ENCODE measurements at places on chromosomes 4 and X.

GRCh38 chr4:113764720-113765264 is 3.3 kb upstream of the CAMK2D start:
- DNase-seq = no peak

- DNase-seq = no peak
Measured at GRCh38 chr4:142367418-142368180, 478.5 kb downstream of the INPP4B start.

- DNase-seq = no peak
Measured at GRCh38 chr4:13906727-13907126, 279.2 kb upstream of the BOD1L1 start.

DNA sequence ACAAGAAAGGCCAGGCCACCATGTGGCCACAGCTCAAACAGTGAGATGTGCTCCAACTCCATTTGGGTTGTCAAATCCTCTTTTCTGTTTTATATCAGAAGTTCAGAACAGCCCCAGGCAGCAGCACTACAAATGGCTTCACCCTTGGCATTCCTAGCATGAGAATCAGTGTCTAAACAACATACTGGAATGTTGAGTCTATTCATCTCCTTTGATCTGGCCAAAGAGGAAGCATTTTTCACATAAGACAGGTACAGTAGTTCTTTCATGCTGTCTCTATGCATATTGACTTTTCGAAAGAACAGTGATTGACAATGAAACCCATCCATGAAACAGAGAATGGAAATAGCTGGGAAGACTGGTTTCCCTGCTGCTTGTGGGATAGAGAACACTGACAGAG is 289.5 kb downstream of the USP46 start:
- no peak for DNase-seq

DNA sequence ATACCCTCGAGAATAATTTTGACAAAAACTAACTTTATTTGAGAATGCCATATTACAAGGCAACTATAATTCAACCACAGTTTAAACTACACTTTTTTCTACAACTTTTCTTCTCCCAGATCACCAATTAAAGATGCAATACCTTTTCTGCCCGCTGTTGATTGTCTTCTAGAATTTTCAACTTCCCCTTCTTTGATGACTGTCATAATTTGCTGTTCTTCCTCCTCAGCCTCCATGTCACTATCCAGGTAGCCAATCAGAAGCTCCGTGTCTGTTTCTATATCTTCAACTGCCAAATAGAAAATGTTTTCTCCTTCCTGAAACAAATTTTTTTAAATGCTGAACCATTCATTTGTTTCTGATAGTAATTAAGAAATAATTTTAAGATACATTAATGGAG is 101.5 kb downstream of the PRDM5 start:
- no peak for DNase-seq

GRCh38 chr4:98446499-98447375 is 185.6 kb downstream of the RAP1GDS1 start:
- DNase-seq = no peak

DNA sequence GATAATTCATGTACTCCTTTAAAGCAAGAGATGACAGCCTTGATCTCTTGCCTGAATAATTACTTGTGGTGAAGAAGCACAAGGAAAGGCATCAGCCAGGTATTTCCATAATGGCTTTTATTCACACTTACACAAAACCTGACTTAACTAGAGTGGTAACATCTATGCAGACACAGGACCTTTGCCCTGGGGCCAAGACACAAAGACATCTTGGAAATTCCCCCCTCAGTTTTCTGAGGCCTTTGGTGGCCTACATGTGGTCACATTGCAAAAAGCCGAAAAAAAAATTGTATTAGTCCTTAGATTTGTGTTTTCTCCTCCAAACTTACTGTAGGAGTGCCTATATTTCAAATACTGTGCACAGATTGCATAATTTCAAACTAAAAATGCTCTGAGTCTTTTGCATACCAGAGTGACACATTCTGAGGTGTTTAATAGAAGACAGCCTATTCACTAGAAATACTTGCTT is 172.4 kb downstream of the PDGFC start:
- DNase-seq = no peak

GRCh38 chr4:104475652-104476051 is 19.0 kb downstream of the CXXC4 start:
- DNase-seq = no peak

- DNase-seq = peak; percentile 96
Measured at GRCh38 chr4:48483006-48483776, at the start of gene SLC10A4. TSS of gene SLC10A4 (plus strand) at chr4:48483343. CDS start at chr4:48483562, 219 bp downstream.

GRCh38 chrX:68431836-68432235 is 1.5 kb downstream of the OPHN1 start:
- DNase-seq = no peak

GRCh38 chrX:81121513-81122363 is 80.0 kb downstream of the HMGN5 start:
- peak; percentile 83 for DNase-seq

GRCh38 chrX:133185938-133186337 is 32.2 kb downstream of the TFDP3 start:
- DNase-seq = no peak

All from SK-N-DZ (cell line).